ENCODE measurements at places on chromosomes 16 and 17. TPM values are rescaled to one million over a fixed set of nuclear protein-coding genes. Genes with fewer than 3 reads are reported as not detected.

DNA sequence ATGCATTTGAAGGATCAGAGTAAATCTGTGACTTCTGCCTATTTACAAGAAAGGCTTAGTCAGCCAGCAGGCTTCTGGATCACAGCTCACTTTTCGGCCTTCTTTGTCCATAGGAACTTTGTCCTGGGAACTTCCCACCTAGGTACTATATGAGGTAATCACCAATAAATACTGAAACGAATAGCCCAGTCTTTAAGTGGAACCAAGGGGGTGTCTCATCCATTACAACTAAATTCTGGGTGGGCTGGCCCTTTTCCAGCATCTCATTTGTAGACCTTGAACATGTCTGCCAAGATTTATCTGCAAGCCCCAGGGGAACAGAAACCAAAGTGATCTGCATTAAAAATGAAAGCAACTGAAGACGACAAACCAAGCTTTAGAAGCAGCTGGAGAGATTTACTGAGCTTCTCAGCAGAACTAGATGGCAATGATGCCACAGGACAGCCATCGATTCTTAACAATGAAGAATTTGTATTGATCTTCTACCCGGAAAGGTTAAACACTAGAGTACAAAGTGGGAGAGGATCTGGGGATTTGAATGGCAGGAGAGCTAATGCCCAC, 55.5 kb downstream of the SNX11 start:
- no peak for ATAC-seq

GRCh38 chr16:26724189-26724588, 342.5 kb upstream of the C16orf82 start:
- ATAC-seq, result no peak

DNA sequence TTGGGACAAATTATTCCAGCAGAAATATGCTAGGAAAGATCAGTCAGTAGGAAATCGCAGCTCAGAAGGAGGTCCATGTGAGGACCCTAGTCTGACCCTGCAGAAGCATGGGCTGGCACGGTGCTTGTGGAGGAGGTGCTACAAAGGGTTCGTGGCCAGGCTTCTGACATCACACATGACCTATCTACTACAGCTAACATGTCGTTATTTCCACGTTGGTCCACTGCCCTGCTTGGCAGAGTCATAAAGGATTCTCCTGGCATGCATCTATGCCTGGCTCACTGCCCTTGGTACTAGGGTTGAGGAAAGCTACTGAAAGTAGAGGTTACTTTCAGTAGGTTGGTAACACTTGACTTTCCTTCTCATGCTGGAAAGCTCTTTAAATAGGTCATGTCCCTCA, 118.1 kb upstream of the SHISA6 start:
- ATAC-seq, result no peak

- ATAC-seq, result no peak
Observed at GRCh38 chr17:37117373-37118142, 168.8 kb downstream of the AATF start.

DNA sequence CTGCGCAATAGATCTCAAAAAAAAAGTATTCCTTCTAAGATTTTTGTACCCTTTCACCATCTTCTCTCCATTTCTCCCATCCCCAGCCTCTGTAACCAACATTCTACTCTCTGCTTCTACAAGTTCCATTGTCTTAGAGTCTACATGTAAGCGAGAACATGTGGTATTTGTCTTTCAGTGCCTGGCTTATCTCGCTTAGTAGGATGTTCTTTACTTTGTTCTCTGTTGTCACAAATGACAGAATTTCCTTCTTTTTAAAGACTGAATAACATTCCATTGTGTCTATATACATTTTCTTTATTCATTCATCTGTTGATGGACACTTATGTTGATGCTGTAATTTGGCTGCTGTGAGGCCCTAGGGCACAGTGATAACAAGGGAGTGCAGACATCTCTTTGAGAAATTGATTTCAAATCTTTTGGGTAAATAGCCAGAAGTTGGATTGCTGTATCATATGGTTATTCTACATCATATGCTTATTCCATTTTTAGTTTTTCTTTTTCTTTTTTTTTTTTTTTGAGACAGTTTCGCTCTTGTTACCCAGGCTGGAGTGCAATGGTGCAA, 37.7 kb upstream of the MYH10 start:
- no peak for ATAC-seq

The DBF4B gene
- 3.9 TPM for total RNA-seq

Data from esophagus mucosa (tissue), 1 donor.